CD8-positive, alpha-beta T cell (primary cell): ENCODE measurements at places on chromosomes 2 and 18.

- DNase-seq: no peak
Measured at GRCh38 chr2:20188851-20189250, 36.1 kb downstream of the SDC1 start.

- no peak for DNase-seq
Measured at GRCh38 chr2:67259556-67260342, 137.4 kb upstream of the ETAA1 start.

GRCh38 chr18:38321262-38321661 lies 755.7 kb upstream of the CELF4 start:
- no peak for DNase-seq

DNA sequence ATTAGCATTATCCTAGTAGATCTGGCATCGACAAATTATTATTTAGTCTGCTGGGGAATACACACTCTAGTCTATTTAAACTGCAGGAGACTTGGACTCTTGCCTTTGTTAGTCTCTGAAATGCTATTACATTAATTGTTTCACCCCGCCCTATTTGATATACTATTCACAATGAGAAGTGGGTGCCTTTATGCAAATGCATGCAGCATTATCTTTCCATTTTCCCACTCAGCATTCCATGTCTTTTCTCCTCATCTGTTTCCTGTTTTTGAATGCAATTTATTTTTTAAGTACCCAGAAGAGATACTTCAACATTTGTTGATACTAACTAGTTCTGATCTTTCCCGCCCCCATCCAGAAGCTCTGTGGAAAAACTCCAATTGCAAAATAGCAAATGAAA lies 395.3 kb upstream of the NXPH2 start:
- DNase-seq: no peak

DNA sequence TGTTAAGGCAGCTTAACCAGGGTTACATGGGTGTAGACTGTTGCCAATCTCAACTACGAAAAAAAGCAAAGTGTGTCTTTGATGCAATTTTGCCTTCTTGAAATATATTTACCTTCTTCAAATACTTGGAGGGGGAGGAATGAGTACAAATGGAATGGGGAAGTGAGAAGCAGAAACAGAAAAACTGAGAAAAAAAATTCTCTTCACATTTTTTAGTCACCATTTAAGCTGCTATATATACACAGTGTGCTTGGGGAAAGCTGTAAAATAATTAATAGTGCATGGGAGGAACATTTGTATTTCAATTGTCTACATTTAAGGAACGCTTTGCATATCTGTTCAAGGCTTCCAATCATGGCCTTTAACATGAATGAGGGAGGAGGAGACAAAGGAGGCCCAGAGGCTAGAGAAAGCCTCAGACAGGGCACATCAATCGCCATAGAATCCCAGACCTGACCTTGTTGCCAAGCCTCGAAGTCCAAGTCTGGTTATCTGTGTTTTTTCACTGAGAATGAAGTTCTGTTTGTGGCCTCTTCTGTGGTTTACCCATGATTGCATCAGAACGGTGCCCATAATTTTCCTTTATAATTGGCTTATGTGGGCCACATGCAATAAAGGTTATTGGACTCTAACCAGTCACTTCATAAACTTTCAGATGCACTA lies 158.6 kb downstream of the PIK3C3 start:
- DNase-seq: no peak

- no peak for DNase-seq
Measured at GRCh38 chr2:217846321-217846743, 156.5 kb downstream of the TNS1 start.

GRCh38 chr18:4453567-4453873 lies 1.6 kb downstream of the DLGAP1 start:
- no peak for DNase-seq

GRCh38 chr2:237421542-237422116 lies 7.7 kb upstream of the COL6A3 start:
- peak; percentile 77 for DNase-seq

GRCh38 chr2:222854773-222855700 lies 5.8 kb upstream of the ACSL3 start:
- no peak for DNase-seq

GRCh38 chr2:132677661-132678060 lies 7.7 kb upstream of the LYPD1 start:
- DNase-seq: no peak

DNA sequence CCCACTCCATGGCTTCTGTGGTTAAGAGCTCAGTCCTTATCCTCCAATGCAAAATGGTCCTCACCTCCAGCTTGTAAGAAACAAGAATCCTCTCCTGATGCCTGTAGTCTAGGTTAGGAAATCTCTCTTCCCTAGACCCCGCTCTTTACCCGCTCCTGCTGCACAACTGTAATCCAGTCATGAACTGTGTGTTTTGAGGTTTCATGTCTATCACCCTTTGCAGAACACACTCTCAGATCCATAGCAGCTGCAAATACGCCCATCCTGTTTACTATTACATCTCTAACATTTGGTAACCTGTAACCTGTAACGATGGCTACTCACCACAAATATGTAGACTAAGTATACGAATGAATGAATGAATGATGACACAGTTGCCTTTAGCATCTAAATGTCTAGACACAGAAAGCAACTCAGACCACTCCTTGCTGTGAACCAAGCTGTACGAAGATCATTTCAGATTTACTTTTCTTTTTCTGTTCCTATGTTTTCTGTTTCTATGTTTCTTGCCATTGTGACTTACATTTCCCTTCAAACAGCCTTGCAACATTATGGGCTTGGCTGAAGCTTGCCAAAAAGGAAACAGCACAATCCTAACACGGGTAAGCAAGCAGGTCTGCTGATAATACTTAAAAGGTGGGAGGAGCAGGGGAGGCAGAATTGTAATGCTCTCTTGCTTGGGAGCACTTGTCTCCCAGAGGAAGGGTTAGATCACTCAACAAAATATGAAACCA lies 53.7 kb downstream of the EPHA4 start:
- peak; percentile 92 for DNase-seq

GRCh38 chr2:43005975-43006833 lies 213.8 kb upstream of the HAAO start:
- no peak for DNase-seq

DNA sequence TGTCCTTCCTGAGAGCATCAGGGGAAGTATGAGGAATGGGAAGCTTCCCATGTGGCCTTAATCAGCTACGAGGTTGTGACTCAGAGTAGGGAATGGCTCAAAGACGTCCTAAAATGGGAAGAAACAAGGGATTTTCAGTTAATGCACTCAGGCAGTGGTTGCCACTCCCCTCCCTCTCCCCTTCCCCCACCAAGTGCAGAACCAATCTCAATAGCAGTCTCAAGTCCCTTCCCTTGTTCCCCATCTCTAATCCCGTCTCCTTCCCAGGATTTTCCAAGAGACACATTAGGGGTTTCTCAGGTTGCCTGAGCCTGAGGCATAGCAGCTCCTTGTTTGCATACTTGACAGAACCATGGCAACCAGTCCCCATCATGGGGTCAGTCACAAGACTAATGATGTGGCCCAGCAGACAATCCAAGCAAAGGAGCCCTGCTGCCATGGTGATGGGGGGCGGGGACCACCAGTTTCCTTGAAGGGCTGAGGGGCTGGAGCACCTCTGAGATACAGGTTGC lies 18.2 kb upstream of the RESP18 start:
- no peak for DNase-seq

- no peak for DNase-seq
Measured at GRCh38 chr18:74795751-74796150, 198.1 kb downstream of the ZNF407 start.

DNA sequence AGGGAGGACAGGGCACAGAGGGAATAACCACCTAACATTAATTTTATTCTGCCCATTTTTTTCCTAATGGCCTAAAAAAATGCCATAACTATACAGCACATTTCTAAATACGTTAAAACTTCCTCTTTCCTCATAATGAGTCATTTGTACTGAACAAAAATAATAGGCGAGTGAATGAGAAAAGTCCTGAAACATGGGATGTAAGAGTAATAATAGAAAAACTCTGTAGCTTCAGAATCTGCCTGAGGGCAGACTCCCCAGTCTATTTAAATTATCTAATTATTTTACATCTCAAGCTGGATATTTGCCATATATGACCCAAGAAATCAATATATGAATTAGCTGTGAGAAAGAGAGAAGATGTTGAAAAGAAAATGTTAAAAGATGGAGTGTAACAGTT lies 285.1 kb downstream of the TMX3 start:
- no peak for DNase-seq
